ENCODE measurements at places on chromosomes 3 and 15.

DNA sequence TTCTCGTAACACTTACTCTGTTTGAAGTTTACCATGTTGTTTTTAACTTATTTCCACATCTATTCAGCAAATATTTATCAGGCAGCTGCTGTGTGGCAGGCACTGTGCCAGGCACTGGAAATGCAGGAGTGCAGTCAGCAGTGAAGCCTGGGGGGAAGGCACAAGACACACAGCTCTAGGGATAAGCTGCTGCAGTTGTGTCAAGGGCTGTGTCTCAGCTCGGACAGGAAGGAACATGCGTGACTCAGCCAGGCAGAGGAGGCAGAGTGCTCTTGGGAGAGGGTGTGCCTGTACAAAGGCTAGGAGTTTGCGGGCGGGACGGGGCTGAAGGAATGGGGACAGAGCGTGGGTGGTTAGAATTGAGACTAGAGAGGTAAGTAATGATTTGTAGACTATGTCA, 24.7 kb downstream of the LYSMD4 start:
- DNase-seq = peak; percentile 68

DNA sequence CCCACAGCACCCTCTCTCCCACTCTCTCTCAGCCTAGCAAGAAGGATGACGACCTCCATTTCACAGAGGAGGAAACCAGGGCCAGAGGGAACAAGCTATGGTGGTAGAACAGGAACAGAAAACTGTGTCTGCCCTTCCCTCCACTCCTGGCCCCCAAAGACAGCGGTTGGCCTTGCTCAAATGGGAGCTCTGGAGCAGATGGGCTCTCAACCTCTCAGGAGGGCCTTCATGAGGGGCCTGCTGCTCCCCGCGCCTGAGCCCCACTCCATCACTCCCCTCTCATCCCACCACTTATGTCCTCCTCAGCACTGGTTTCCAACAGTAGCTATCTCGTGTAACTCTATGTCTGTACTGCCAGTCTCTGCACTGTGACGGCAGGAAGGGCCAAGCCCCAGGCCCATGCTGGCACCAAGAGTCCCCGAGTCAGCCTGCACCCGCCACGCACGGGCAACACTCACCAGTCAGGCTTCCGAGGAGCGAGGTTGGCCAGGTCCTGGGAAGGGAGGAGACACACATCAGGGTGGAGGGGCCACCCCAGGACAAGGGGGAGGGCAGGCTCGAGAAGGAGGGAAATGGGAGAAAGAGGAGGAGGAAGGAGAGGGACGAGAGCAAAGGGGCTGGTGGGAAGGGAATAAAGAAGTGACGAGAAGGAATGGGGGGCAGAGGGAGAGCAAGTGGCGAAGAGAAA, 45.5 kb downstream of the PTH1R start:
- DNase-seq = no peak

DNA sequence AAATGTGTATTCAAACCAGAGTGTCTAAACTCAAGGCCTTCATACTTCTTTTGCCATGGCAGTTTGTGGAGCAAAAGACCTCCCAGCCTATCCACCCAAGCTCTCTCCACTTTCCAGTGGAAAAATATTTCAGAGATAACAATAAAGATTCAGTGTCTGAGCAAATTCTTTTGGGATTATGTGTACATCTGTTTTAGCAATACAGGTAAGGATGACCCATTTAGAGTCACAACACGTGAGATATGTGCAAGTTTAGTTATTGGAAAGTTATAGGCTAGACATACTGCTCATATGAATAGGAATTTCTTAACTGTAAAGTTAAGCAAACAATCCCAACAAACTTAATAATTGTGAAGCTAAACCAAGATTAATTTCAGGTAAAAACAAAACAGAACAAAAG, 174.5 kb upstream of the LRIG1 start:
- DNase-seq = no peak

- DNase-seq = no peak
Measured at GRCh38 chr3:136197159-136197793, 1.1 kb upstream of the MSL2 start.

DNA sequence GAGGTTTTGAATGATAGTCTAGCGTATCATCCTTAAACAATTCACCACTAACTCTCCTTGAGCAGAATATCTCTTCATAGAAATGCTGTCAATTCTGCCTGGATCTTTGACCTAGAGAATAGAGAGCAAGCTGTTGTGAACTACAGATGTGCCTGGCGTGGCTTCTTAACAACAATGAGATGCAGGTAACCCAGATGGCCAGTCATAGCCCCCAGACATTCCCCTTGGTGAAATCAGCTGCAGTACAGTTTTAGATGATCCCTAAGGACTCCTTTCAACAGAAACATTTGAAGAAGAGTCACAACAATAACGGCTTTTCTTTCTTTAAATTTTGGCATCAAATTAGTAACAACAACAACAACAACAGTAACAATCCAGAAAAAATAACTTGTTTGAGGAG, 1041.3 kb downstream of the ROBO1 start:
- no peak for DNase-seq

DNA sequence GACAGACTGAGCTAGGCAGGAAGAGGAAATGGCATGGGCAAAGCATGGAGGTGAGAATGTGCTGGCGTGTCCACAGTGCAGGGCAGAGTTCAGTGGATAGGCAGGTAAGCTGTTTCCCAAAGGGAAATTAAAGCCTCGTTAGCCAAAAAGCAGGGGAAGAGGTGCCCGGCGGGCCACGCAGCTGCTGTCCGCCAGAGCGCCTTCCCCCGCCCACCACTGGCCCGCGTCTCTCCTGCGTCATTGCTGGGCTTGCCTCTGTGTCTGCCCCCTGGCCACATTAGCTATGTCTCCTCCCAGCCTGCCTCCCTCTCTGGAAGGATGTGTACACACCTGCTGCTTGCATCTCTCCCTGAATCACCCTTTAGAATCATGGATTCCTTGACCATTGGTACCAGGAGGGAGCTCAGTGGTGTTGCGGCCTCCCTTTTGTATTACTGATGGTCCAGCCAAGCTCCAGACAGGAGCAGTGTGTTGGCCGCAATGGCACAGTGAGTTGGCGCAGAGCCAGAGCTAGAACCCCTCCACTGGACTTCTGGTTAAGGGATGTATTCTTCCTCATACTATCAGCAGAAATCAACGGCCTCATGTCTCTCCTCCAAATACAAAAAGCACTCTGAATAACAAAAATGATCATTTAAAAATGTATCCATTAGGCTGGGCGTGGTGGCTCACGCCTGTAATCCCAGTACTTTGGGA, 26.6 kb downstream of the SLC28A1 start:
- no peak for DNase-seq

DNA sequence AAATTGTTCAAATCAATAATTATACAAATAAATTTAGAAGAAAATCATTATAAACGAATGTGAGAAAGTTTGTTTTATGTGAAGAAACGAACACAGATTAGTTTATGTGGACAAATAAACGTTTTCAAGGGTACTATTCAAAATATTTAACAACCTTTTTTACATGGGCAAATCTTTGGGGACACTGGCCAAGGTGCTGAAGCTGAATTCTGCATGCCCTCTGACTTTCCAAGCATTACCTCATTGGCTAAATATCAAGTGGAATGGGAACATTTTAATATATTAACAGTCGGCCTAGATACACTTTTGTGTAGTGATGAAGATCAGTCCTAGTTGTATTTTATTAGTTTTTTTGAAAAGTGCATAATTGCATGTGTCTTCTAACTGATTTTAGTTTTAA, 636.4 kb upstream of the DPPA4 start:
- DNase-seq = no peak

DNA sequence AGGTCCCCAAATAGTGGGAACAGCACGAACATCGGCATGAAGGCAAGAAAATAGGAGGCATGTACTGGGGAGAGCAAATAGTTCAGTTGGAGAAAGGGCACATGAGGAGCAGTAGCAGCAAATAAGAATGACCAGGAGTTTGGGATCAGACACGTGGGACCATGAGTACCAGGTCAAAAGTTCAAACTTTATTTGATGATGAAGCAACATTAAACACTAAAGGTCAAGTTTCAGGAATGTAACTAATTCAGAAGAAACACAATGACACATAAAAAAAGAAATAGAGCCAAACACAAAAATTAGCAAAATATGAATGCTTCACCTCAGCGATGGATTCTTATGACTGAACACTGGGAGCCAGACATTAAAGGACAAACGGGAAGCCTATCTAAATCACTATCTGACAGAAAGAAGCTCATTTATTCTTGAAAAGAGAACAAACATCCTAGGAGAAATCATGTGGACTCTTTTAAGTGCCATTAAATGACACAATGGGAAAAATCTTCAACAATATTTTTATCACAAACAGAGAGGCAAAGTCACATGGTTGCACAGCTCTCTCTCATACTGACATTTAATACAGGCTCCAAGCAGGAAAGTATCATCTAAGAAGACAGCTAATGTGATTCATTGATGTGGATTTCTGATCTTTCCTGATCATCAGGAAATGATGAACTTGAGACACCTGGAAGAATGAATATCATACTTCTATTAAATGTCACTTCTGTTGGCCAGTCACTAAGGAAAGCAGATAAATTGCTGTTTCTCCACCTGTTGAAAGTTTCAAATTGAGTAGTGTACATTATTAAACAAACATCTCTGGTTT, 216.9 kb upstream of the THBS1 start:
- DNase-seq = no peak

- no peak for DNase-seq
Measured at GRCh38 chr15:90295270-90295648, 29.8 kb downstream of the NGRN start.

GRCh38 chr3:61570813-61571212, 9.4 kb downstream of the PTPRG start:
- DNase-seq = no peak

DNA sequence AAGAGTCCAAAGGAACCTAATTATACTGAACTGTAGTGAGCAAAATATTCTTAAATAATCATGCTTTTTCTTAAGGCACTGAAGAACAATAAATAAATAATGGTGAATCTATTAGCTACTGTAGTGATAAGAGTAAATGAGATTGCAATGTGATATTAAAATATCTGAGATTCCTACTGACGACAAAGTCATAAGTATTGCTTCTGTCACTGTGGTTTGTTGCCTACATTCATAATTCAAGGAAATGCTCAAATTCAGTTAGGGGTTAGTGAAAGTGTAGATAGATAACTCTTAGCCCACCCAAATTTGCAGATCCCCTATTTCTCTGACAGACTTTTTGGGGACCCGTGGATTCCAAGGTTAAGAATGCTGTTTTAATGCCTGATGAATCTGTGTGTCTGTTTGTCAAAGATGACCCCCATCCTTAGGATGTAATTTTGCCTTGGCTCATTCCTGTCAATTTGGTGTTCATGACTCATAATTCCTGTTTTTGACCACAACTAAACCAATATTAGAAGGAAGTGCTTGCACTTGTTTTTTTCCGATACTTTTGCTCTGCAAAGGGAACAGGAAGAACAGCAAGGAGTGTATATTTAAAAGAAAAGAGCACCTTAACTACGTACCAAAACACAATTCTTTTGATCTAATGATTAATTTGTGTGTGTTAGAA, 86.7 kb downstream of the MAGI1 start:
- DNase-seq = no peak

DNA sequence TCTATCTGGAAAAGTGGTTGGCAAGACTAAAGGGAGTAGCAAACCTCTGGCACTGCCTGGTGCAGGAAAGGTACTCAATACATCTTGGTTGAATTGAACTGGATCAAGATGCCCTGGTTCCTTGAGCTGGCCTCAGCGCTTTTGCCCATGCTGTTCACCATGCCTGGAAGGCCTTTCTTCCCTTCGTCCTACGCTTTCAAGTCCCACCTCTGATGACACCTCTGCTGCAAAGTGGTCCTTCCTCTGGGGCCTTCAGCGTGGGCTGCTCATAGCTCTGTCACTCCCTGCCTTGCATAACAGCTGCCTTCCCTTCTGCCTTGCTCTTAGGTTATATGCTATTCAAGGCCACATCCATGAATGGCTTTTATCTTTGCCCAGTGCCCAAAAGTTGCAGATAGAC, 23.0 kb downstream of the ITGA11 start:
- no peak for DNase-seq

GRCh38 chr15:67422296-67422695, 98.6 kb upstream of the C15orf61 start:
- no peak for DNase-seq

- DNase-seq = peak; percentile 26
Measured at GRCh38 chr3:16982460-16982859, 97.7 kb downstream of the PLCL2 start.

DNA sequence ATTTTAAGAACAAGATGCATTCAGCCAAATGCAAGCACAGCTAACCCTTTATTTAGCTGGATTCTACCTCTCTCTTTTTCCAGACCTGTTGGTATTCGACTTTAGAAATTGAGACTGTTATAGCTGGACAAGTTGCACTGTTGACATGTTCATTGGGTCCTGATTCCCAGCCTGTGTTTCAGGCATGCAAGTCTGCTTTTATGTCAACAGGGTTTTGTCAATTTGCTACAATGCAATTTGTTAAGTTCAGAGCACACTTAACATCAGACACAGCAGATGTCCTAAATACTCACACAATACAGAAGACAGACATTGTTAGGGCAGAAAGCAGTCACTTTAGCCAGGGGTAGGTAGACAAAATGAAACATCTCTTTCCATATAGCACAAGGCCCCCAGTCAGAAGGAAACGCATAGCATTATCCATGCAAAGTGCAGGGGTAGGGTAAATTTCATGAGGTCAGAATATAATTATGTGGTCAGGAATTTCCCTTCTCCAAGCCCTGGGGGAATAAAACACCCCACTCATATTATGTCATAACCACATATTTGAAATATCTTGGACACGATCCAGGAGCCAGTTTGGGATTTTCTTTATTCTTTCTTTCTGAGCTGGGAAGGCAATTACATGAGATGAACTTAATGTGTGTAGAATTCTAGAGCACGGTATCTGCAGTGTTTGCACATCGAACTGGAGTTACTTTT, 504.1 kb downstream of the NTRK3 start:
- peak; percentile 82 for DNase-seq

DNA sequence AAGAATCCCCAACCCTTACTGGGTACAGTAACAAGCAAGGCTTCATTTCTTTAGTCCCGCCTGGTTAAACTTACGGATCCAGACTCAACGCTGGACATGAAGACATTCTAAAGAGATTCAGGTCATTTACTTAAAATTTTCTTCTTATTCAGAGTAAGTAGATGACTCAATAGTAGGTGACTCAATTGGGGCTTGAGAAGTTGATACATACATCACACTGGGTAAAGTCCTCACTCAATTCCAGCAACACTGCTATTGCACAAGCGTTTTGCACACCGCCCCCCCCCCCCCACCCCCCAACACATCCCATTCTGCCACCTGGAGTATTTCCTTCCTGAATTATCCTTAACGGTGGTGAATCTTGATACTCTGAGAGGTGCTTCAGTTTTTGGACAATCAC, 610.0 kb downstream of the FOXP1 start:
- no peak for DNase-seq

DNA sequence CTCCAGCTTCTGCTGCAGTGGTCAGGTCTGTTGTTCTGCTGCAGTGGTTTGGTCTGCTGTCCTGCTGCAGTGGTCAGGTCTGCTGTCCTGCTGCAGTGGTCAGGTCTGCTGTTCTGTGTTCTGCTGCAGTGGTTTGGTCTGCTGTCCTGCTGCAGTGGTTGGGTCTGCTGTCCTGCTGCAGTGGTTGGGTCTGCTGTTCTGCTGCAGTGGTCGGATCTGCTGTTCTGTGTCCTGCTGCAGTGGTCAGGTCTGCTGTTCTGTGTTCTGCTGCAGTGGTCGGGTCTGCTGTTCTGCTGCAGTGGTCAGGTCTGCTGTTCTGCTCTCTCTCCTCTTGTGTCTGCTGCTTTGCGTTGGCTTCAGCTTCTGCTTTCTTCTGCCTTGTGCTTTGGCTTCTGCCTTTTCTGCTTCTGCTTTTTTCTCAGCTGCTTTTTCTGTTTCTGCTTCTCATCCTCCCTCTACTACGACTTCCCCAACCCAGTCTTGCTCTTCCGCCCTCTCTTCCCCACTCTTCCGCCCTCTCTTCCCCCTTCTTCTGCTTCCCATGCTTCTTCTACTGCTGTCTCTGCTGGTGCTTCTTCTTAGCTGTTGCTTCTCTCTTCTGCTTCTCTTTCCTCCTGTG, 50.7 kb downstream of the FAM43A start:
- DNase-seq = peak; percentile 73
